ENCODE measurements at places on chromosomes 4 and X.

DNA sequence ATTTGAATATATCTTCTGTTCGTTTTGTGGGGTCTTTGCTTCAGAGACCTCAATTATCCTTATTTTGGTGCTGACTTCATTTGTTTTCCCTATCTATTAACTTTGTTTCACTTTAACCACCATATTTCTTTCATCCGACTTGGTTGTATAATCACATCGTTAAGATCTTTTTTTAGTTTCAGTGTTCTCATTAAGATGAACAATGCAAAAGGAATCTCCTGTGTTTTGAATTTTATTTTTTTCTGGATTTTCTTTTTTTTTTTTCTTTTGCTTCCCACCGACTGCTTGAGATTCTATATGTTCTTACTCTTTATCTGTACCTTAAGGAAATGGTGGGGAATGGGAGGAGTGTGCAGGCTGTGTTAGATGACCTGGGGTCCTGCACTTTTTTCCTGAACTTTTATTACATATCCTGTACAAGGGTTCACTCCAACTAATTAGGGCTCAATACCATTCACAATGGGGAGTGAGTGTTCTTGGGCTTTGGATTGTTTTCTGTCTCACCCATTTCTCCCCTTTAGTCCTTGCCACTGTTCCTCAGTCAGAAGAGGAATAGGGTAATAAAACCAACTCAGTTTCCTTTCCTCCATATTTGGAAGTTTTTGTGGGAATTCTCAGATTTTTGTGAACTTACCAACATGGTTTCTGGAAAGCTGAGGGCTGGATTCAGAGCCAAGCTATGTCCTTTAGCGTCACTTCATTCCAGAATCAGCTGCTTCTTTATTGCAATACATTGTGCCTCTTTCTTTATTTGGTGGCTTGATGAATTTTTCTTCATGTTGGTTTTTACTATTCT is 43.2 kb upstream of the BMPR1B start:
- no peak for DNase-seq

- no peak for DNase-seq
Observed at GRCh38 chrX:19566359-19567222, 51.3 kb upstream of the MAP3K15 start.

DNA sequence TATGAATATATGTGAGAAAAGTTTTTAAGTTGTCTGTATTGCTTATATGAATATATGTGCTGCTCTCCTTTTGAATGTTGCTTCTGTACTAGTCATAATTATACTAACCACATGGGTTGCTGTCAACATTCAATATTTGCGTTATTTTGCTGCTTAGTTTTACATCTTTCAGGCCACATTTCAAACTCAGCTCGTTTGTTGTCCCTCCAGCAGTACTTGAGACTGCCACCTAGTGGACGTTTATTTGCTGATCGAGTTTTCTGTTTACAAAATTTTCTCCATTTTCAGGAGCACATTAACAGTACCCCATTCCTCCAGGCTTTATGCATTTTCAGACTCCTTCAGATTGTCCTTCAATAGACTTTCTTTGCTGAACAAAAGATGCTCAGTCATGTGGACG is 75.8 kb downstream of the NUDT11 start:
- no peak for DNase-seq

DNA sequence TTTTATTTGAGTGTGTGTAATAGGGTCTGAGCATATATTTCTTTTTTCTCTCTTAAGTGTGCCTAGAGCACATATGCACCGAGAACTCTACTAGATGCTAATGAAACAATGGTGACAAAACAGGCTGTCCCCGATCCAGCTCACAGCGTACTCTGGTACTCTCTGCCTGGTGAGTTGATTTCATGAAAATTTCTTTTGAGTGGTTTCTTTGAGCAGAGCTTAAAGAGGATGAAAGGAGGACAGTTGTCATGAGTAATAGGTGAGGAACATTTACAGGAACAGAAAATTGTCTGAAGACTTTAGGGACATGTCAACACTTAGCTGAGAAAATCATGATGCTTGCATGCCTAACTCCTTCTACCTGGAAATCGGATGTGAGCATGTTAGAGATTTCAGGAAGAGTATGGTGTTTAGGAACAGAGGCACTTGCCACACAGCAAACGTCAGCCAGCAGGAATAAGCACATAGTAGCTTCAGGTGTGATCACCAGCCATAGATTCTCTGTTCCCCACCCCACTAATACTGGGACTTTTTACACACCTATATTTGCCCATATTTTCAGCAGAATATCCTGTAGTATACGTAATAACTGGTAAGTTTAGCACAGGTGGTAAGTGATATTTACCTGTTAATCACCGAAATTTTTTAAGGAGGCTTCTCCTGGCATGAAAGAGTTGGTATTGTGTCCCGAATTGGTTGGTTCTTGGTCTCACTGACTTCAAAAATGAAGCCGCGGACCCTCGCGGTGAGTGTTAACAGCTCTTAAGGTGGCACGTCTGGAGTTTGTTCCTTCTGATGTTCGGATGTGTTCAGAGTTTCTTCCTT is 111.1 kb downstream of the ZNF330 start:
- no peak for DNase-seq

GRCh38 chr4:8857766-8858700 is 13.6 kb downstream of the HMX1 start:
- DNase-seq, result no peak

GRCh38 chr4:144280688-144281087 is 140.2 kb upstream of the GYPA start:
- no peak for DNase-seq

Data from T-cell (primary cell).